ENCODE measurements at places on chromosomes 6 and 20.

- DNase-seq = no peak
These were observed 177.6 kb downstream of the JARID2 start for GRCh38 chr6:15423286-15423993.

DNA sequence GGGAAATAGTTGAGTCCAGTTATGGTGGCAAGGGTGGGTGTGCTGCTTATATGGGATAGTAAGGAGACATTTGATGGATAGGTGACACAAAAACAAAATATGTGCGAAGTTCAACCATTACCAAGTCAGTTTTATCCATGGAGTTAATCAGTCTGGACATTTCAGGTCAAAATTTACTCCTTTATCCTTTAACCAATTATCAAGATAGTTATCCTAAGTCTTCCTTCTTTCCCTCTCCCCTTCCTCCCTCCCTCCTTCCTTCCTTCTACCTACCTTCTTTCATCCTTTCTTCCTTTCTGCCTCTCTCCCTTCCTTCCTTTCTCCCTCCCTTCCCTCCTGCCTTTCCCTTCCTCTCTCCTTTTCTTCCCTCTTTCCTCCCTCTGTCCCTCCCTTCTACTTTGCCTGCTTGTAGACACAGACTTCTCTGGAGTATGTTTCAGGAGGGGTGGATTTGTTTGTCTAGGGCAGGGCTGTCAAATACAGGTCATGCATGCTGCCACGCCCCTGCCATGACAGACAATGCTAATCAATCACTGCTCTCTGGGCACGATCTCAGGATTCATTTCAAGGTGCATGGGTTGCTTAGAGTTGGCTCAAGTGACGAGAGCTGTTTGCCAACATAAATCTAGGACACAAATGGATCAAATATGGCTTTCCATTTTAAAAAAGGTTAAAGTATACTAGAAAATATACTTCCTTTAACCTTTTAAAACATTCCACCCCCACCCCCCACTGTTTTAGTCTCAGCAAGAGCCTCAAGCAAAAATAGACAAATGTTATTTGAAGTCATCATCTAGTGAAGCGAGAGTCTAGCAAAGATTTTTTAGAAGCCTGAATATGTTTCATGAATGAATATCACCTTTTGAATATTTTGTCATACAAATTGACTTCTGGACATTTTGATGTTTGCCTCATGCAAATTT lies 281.6 kb upstream of the CITED2 start:
- DNase-seq = no peak

GRCh38 chr20:43691928-43692524 lies 25.1 kb downstream of the MYBL2 start:
- DNase-seq = peak; percentile 63

DNA sequence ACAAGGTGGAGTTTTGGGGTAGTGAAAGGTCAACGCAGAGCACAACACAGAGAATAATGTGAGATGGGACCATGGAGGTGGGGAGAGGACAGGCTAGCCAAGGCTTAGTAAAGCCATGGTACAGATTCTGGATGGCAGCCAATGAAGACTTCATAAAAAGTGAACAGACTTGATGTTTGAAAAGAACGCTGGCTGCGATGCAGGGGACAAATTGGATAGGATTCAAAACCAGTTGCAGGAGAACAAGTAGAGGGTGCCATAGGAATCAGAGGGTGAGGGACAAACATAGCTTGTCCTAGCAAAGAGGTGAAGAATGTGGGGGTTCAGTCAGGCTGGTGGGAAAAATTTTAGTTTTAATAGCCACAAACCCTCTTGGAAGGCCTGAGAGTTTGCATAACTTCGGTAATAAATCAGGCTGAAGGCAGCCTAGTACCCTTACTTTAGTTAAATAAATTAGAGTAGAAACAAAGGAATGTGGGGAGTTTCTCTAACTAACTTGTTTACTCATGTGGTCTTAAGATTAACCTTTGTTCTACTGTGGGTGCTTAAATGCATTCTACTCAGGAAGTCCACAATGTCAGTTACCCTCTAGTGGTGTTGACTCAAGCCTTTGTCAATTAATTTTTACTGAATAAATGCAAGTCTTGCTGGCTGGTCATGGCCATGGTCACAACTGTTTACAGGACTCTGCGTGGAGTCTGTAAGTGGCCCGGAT lies 216.4 kb downstream of the C6orf118 start:
- no peak for DNase-seq

- DNase-seq = no peak
These were observed 528.7 kb upstream of the SOX4 start for GRCh38 chr6:21064756-21065340.

DNA sequence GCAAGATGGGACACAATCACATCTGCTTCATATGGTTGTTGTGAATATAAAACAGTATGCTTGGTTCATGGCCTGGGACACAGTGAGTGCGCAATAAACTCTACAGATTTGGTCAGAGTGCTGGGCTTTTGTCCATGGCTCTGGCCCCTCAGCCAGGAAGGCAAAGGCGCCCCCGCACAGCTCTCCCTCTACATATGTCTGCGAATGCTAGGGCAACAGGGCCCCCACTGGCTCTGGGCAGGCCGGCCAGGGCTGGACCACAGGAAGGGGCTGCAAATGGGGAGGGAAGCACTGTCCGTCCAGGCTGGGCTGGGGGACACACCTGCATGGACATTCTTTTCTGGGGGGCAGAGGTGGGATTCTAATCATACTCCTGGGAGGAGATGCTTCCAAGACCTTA lies 151.8 kb upstream of the MLN start:
- no peak for DNase-seq

DNA sequence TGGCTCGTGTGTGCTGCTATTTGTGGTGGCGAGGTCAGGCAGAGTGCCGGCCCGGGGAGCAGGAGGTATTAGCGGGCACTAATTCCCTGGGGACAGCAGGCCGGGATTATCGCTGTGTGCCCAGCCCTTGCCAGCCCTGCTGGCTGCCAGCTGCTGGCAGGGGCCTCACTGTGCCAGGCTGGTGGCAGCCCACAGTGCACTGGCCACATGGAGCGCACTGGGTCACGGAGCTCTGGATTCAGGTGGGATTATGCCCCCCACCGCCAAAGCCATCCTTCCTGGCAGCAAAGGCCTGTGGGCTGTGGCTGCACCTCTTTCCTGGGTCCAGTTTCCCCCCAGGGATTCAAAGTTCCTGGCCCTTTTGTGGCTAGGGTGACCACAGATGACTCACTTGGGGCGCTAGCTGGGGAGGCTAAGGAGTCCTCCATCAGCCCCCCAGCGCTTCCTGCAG lies 59.7 kb downstream of the YTHDF1 start:
- DNase-seq = no peak

DNA sequence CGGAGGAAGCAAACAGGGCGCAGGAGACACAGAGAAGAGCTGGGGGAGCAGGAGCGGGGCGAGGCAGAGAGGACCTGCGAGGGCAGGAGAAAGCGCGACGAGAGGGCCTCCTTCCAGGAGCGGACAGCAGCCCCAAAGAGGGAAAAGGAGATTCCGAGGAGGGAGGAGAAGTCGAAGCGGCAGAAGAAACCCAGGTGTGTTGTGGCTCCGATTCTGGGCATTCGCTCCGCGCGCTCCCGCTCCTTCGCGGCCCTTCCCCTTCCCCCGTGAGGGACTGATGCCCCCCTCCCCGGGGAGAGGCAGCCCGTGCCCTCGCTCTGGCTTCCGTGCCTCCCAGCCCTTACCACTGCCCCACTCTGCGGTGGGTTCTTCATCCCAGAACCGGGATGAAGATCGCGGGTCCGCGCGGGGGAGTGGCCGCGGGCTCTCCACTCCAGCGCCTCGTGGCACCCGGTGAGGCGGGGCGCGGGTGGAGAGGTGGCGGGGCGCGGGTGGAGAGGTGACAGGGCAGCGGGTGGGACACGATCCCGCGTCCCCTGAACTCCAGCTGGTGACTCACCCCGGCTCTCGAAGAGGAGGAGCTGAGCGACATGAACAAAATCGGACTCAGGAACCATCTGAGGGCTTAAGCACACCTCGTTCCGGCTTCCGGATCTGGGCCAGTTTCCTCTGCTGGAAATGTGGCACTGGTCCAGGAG lies 22.4 kb downstream of the TMC2 start:
- DNase-seq = no peak

- no peak for DNase-seq
These were observed 87.5 kb downstream of the SH3BGRL2 start for GRCh38 chr6:79718509-79719247.

GRCh38 chr6:79570129-79571029 lies 33.1 kb upstream of the LCA5 start:
- no peak for DNase-seq

GRCh38 chr6:166489301-166490155 lies 97.0 kb downstream of the RAMACL start:
- DNase-seq = no peak

DNA sequence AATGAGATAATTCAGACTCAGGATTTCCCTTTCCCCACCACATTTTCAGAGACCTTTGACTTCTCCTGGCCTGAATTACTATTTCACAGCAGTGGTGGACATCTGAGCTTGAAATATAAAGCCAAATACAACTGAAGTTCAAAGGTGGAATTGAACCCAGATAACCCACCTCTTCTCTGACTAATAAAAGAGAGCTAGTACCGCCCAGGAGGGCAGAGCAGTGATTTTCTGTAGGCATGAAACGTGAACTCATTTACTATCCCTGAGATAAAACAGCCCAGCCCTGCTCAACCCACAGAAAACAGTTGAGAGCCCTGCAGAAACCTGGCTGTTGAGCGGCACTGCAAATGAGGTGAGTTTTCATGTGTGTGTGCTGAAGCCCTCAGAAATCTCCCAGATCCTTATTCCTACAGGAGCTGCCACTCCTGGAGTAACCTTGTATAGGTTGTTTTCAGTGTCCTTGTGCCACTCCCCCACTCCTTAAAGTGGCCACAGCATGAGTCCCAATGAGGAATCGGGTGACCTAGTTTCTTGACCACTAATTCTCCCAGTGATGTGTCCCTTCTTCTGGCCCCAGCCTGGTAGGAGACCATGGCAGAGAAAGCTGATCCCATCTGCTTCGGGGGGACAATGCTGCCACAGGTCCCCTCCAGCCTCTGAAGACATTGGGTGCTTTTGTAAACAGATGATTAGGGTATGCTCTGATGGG lies 99.2 kb downstream of the NOL4L start:
- DNase-seq = no peak

DNA sequence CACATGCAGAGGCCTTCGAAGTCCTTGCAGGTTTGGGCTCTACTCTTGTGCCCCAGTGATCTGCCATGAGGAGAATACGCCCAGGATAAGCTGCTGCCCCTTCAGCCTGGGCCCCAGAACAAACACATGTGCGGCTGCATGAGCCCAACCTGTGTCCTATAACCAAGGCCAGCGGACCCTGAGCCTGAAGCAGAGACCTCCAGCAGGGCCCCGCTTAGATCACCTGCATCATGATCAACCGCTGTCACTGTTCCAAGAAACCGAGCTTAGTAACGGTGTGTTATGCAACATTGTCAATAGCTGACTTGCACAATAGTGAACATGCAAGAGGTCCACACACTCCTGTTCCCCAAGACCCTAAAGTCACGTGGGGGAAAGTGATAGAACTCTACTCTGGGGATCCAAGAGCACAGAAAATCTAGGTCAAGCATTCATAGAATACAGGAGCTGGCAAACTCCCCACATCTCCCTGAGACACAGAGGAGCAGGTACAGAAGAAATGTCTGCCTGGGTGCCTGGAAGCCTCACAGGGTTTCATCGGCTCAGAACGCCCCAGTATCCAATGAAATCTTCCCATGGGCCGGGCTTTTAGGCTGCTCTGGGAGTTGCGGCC lies 136.2 kb downstream of the BMP7 start:
- no peak for DNase-seq

Measured in activated B cell treated with CpG ODN at 0.5 μM for 24 hours (primary cell).